ENCODE measurements at places on chromosomes 1 and 21. TPM values are rescaled to one million over a fixed set of nuclear protein-coding genes. Genes with fewer than 3 reads are reported as not detected.
A peak's percentile ranks its signal among the peaks of the same experiment; 100 is the strongest.

DNA sequence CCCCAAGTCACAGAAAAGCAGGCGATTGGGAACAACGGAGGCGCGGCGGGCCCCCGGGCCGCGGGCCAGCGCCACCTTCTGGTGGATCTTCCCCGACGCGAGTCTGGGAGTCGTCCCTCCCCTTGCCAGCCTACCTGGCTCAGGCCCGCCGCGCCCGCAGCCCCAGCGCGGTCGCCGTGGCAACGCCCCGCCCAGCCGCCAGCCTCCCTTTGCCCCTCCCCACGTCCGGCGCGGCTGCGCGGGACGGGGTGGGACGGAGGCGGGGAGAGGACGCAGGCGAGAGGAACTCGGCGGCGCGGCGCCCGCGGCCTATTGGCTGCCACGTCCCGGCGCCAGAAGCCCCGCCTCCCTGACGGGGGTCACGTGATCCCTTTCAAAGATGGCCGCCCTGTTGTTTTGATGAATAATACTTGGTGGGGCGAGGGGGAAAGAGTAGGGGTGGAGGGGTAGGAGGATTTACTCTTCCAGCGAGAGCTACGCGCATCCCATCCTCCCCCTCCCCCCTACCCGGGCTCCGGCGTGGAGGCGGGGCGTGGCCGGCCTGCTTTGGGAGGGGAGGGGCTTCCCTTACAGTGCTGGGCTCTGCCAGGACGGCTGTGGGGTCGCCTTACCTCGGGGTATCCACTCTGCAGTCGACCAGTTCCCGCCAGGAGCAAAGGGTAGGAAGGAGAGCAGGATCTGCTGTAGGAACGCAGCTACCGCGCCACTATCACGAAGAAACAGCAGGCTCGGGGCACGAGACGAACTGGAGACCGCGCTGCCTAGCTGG lies at the start of gene UBE4B:
TSS of gene UBE4B (plus strand) at position 369 of the 769 bp plus-strand sequence. CDS start 713 bp downstream, outside the sequence.
- peaks cover 5% of the 10 kb centered on the region for H3K36me3 ChIP-seq
- no peaks in the 10 kb centered on the region for H3K27me3 ChIP-seq
- peak; percentile 100 for DNase-seq
- H3K4me1 ChIP-seq, result peaks cover 19% of the 10 kb centered on the region
- peak within 1 kb of the TSS; percentile 93 for H3K27ac ChIP-seq

- no peaks in the 10 kb centered on the region for H3K36me3 ChIP-seq
- DNase-seq, result no peak
- no peaks in the 10 kb centered on the region for H3K4me1 ChIP-seq
- H3K27ac ChIP-seq, result no peak overlapping the region
- no peak overlapping the region for H3K4me3 ChIP-seq
These were observed 16.9 kb downstream of the CAPN9 start for GRCh38 chr1:230763927-230764591.

- peak; percentile 30 for DNase-seq
- H3K4me1 ChIP-seq, result peaks cover 8% of the 10 kb centered on the region
- no peaks in the 10 kb centered on the region for H3K27me3 ChIP-seq
- no peak overlapping the region for H3K27ac ChIP-seq
These were observed 9.8 kb upstream of the SMAP2 start for GRCh38 chr1:40363721-40364120.

DNA sequence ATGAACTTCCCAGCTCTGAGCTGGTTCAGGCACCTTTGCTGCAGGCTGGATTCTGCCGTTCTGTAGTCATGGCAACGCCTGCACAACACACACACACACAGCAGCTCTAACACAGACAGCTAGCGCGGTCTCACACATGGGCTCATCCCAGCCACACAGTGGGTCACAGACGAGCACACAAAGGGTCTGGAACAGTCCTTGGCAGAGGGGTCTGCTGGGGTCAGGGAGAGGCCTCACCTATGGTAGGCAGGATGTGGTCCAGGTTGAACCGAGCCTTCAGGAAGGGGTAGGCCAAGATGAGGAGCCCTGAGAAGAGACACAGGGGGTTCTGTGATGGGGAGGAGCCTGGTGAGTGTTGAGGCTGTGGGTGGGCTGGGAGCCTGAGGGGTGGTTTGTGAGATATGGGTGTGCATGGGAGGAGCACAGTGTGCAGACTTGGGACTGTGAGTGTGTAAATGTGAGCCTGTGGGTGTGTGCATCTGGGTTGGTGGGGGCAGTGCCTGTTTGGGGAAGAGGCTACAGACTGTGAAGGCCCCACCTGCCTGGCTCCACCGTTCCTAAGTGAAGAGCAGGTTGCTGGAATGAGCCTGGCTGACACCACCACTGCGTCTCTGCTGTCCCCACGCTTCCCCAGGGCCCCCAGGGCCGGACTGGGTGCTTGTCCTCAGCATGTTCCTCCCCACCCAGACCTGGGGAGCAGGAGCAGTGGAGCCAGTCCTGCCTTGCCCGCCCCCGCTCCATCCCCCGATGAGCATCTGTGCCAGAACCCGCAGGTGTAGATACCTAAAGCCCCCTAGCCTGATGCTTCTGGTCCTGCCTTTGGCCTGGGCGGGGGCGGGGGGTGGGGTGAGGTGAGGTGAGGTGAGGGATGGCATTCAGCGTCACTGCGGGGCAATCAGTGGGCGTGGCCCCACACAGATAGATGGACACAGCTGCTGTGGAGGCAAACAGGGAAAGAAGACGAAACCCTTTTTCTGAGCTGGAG lies 1.5 kb downstream of the KNCN start:
- peak; percentile 52 for DNase-seq
- H3K4me1 ChIP-seq, result peaks cover 9% of the 10 kb centered on the region
- peak overlapping the region; percentile 56 for H3K27ac ChIP-seq

- peak within 1 kb of the TSS; percentile 79 for H3K4me3 ChIP-seq
- H3K36me3 ChIP-seq, result no peaks in the 10 kb centered on the region
- DNase-seq, result peak; percentile 41
These were observed at the start of gene GREM2 for GRCh38 chr1:240611619-240612480. GREM2 (minus strand) TSS chr1:240612155; CDS start chr1:240493475, 118,680 bp downstream.

DNA sequence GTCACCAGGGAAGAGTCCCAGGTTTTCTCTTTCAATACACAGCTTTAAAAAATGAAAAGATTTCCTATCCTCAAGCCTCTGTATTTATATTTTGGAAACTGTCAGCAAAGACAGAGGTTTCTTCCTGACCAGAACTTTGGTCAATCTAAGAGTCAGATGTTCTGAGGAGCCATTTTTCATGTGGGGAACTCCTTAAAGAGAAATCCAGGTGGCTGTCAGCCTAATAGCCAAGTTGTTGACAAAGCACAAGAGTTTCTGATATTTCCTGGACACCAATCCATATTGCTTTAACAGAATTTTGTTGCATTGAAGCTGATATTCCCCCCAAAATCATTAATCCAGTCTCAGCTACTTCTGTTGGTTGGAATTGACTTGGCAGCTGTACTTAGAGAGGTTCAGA lies 318.6 kb upstream of the NFIA start:
- H3K27ac ChIP-seq, result no peak overlapping the region
- peaks cover 8% of the 10 kb centered on the region for H3K27me3 ChIP-seq
- H3K4me3 ChIP-seq, result no peak overlapping the region
- no peaks in the 10 kb centered on the region for H3K36me3 ChIP-seq
- DNase-seq, result no peak
- no peaks in the 10 kb centered on the region for H3K4me1 ChIP-seq

- H3K36me3 ChIP-seq, result peaks cover 34% of the 10 kb centered on the region
- no peaks in the 10 kb centered on the region for H3K27me3 ChIP-seq
- DNase-seq, result no peak
- H3K4me3 ChIP-seq, result no peak overlapping the region
- peaks cover 16% of the 10 kb centered on the region for H3K4me1 ChIP-seq
- H3K27ac ChIP-seq, result peak overlapping the region; percentile 81
These were observed 18.3 kb downstream of the SYNC start for GRCh38 chr1:32684167-32684811.

DNA sequence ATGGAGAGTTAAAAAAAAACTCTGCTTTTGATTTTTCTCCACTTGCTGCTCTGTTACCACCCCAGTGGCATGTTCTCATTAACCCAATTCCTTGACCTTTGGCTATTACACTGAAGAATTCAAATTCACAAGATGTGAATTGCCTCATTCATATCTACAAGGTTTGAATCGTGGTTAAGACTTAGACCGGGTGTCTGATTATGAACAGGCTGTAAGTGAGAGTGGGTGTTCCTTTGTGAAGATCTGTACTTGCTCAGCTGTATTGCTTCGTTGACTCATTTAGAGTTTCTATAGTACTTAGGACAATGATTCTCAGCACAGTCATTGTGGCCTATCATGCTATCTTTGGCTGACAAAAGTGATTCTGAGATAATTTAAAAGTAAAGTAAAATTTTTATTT lies 36.4 kb downstream of the DNM3 start:
- H3K27me3 ChIP-seq, result peaks cover 3% of the 10 kb centered on the region
- no peak overlapping the region for H3K4me3 ChIP-seq
- DNase-seq, result no peak
- H3K4me1 ChIP-seq, result no peaks in the 10 kb centered on the region
- no peaks in the 10 kb centered on the region for H3K36me3 ChIP-seq

DNA sequence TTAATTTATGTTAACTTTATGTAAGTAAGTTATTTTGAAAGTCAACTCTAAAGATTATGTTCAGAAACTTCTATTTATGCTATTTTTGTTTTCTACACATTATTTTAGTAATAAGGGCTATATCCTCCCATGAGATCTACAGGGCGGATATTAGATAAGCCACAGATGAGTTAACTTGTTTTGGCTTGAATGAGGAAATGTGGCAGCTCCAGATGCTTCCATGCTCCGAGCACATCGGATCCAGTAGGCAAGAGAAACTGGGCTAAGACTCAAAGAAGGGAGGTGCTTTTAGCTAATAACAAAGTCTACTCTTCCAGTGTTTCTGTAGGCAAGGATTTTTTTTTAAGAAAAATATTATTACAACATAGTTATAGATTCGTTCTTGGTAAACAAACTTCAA lies 20.0 kb upstream of the LAMC1 start:
- H3K27me3 ChIP-seq, result peaks cover 59% of the 10 kb centered on the region
- no peak overlapping the region for H3K4me3 ChIP-seq
- no peak for DNase-seq

- no peak overlapping the region for H3K4me3 ChIP-seq
- H3K4me1 ChIP-seq, result no peaks in the 10 kb centered on the region
- no peak overlapping the region for H3K27ac ChIP-seq
These were observed 95.9 kb downstream of the WDR64 start for GRCh38 chr1:241747992-241748391.

- peaks cover 53% of the 10 kb centered on the region for H3K4me1 ChIP-seq
- peak overlapping the region; percentile 88 for H3K27ac ChIP-seq
- H3K36me3 ChIP-seq, result peaks cover 43% of the 10 kb centered on the region
- no peaks in the 10 kb centered on the region for H3K27me3 ChIP-seq
- H3K4me3 ChIP-seq, result peak overlapping the region; percentile 92
These were observed 1.1 kb downstream of the CHML start for GRCh38 chr1:241638909-241639622.

GRCh38 chr1:16986962-16987361 lies 6.5 kb upstream of the MFAP2 start:
- peaks cover 4% of the 10 kb centered on the region for H3K36me3 ChIP-seq
- no peak for DNase-seq
- H3K27me3 ChIP-seq, result peaks cover 10% of the 10 kb centered on the region
- no peak overlapping the region for H3K4me3 ChIP-seq

- H3K36me3 ChIP-seq, result peaks cover 8% of the 10 kb centered on the region
- no peak overlapping the region for H3K4me3 ChIP-seq
- no peaks in the 10 kb centered on the region for H3K27me3 ChIP-seq
- peak; percentile 10 for DNase-seq
- H3K4me1 ChIP-seq, result peaks cover 8% of the 10 kb centered on the region
These were observed 203.7 kb upstream of the RUNX1 start for GRCh38 chr21:35252831-35253230.

DNA sequence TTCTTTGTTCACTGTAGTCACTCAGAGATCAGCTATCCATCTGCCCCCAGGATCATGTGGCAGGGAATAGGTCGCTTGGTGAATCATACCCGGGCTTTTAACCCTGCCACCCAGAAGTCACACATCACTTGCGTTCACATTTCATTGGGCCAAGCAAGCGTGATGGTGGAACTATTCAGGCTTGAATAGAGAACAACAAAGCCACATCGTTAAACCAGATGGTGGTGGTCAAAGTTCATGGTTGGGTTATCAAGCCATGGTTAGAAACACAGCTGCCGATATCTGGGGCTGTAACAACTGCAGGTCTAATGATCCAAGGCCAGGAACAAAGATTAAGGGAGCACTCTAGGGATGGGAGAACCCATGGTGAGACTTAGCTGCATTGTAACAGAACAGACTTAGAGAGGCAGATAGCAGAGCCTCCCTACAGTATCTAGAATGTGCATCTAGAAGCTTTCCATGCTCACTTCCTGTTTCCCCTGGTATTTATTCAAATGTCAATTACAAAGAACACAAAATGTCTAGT lies 40.0 kb upstream of the PTPRC start:
- H3K4me1 ChIP-seq, result peaks cover 77% of the 10 kb centered on the region
- DNase-seq, result no peak
- no peaks in the 10 kb centered on the region for H3K27me3 ChIP-seq
- H3K36me3 ChIP-seq, result peaks cover 54% of the 10 kb centered on the region
- peak overlapping the region; percentile 16 for H3K4me3 ChIP-seq

DNA sequence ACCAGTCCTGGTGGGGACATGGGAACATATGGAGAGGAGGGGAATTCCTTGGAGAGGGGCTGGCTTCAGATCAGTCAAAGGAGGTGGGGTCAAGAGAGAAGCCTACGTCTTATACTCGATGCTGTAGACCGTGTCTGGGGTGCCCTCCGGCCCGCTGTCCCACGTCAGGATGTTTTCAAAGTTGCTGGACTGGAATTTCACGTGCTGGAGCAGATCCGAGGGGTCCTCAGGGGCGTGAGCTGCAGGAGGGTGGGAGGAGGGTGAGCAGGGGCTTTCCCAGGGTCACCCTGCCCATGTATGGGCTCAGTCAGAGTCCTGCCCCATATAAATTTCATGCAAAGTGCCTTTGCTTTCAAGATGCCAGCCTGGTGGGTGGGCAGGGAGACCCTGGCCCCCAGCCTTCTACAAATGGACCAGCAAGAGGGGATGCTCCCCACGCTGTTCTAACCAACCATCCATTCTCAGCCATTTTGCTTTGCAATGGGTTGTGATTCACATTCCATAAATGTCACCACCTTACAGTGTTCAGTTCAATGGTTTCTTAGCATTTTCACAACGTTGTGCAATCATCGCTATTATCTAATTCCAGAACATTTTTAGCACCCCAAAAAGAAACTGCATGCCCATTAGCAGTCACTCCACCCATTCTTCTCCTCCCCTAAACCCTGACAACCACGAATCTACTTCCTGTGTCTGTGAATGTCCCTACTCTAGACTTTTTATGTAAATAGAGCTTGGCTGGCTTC lies 4.3 kb downstream of the IL22RA1 start:
- DNase-seq, result no peak
- H3K4me1 ChIP-seq, result no peaks in the 10 kb centered on the region
- no peak overlapping the region for H3K4me3 ChIP-seq
- H3K36me3 ChIP-seq, result no peaks in the 10 kb centered on the region
- no peaks in the 10 kb centered on the region for H3K27me3 ChIP-seq

DNA sequence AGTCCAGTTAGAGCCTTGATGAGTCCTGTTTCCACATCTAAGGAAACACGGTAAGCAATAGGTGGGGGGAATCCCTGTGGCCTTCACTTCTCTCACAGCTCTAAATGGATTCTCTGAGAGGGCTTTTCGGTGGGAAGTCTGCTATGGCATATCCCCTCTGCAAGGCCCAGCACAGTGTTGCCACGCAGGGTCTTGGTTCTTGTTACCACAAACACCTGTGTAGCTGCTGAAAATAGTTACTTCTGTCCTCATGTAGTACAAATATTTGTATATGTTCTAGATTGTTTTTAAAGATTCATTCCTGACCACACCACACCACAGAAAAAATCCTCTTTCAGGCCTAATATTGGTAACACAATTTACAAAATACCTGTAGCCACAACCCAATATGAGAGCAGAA lies 5.6 kb downstream of the ACTA1 start:
- no peak overlapping the region for H3K27ac ChIP-seq
- DNase-seq, result no peak
- H3K27me3 ChIP-seq, result peaks cover 82% of the 10 kb centered on the region
- H3K36me3 ChIP-seq, result no peaks in the 10 kb centered on the region
- peaks cover 8% of the 10 kb centered on the region for H3K4me1 ChIP-seq

Gene OR2G6
- not detected for total RNA-seq

Gene TMEM200B
- total RNA-seq, result 0.99 TPM

Gene MTARC1
- not detected for total RNA-seq

Gene C1orf141
- not detected for total RNA-seq

Gene PKLR
- total RNA-seq, result not detected

Gene FHAD1
- 0.70 TPM for total RNA-seq

Gene PCBP3
- 0.66 TPM for total RNA-seq
